ENCODE measurements at places on chromosomes 12 and 14.
A peak's percentile ranks its signal among the peaks of the same experiment; 100 is the strongest.

DNA sequence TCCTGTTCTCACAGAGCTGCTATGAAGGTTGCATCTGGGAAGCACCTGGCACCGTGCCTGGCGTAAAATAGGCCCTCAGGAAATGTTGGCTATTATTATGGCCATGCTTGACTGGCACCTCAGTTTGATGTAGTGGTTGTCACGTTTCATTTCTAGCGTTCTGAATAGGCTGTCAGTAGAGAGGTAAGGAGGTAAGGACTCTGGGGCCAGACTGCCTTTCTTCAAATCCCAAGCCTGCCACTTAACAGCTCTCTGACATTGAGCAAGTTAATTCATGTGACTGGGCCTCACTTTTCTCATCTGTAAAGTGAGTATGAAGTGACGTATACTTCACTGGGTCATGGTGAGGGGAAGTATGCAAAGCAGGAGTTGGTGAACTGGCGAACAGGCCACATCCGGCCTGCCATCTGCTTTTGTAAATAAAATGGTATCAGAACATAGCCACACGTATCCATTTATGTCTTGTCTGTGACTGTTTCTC lies 196.2 kb downstream of the CACNA1C start:
- no peak for DNase-seq

DNA sequence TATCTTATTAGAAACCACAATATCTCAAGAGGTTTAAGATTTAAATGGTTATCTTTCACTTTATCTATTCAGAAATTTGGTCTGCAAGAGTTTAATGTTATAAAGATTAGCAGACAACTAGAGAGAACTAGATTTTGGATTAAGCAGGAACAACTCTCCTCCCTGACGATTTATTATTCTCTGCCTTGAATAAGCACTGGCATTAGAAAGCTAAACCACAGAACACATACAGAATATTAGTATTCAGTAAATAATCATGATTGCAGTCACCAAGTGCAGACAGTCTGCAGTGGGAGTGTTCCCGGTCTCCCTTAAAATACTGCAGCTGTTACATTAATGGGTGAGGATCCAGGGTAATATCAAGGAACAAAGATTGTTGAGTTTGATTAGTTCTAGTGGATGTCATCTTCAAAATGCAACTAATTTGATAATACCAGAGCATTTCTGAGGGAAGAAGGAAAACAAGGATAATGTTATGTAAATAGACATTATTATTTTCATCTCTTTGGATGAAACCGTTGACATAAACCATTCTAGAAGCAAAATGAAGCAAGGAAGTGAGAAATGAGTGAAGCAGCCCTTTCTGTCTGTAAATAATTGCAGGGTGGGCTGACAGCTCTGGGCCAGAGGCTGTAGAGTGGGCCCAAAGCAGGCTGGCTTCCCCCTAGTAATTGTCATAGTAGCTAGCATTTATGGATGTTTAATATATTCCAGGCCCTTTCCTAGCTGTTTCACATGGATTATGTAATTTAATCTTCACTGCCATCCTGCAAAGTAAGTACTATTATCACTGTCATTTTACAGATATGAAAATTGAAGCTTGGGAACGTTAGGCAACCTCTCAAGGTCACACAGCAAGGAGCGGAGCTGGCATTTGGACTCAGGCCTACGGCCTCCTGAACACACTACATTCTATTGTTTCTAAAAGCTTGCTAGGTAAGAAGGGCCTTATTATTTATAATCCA lies 79.4 kb downstream of the DYRK2 start:
- DNase-seq, result no peak

GRCh38 chr12:47343684-47344567 lies 264.2 kb upstream of the AMIGO2 start:
- no peak for DNase-seq

GRCh38 chr12:18907728-18908127 lies 169.8 kb downstream of the CAPZA3 start:
- no peak for DNase-seq

- DNase-seq, result no peak
Observed at GRCh38 chr12:54932691-54933090, 51.9 kb downstream of the TESPA1 start.

DNA sequence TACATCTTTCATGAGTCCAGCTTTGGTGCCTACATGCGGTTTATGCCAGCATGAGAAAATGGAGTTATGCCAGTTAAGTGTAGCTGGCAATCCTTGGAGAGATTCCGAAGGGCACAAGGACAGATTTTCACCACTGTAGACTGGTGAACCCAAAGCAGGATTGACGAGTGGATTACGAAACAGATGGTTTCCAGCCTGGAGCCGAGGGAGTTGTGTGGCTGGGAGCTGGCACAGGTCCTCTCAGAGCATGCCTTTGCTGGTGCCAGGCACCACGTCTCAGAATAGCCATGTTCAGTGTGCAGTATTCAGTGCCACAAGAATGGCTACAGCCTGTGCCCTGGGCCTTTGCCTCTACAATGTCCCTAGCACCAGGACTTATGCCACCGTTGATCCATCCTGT lies 13.2 kb downstream of the KCNH3 start:
- DNase-seq, result no peak

GRCh38 chr12:608921-609320 lies 54.3 kb downstream of the NINJ2 start:
- no peak for DNase-seq

GRCh38 chr12:75444429-75445136 lies 36.0 kb upstream of the GLIPR1 start:
- DNase-seq, result no peak

DNA sequence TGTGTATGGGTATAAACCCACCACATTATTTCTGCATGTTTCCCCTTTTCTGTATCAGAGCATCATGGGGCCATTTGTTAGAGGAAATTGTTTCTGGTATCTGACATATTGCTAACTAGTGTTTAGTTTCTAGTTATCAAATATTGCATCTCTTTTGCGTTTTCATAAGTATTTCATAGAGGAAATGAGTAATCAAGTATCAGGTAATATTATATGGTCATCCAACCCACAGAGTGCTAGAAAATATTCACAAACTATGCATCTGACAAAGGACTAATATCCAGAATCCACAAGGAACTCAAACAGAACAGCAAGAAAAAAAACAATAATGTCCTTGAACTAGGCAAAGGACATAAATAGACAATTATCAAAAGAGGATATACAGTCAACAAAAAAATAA lies 258.9 kb upstream of the LRIG3 start:
- no peak for DNase-seq

DNA sequence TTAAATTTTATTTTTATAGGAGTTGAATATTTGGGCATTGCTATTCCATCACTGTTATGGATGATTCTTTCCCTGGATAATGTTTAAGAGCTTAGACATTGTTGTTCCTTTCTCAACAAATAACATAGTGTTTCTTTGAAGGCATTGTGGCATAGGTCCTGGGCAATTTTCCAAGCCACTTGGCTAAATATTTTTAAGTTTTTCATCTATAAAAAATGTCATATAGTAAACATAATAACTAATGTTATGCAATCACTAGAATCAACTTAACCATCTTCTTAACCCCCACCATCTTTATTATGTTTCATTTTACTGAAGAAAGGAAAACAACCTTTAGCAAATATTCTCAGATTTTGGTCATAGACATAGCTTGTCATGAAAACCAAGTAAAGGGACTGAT lies 600.6 kb upstream of the LMO3 start:
- no peak for DNase-seq

DNA sequence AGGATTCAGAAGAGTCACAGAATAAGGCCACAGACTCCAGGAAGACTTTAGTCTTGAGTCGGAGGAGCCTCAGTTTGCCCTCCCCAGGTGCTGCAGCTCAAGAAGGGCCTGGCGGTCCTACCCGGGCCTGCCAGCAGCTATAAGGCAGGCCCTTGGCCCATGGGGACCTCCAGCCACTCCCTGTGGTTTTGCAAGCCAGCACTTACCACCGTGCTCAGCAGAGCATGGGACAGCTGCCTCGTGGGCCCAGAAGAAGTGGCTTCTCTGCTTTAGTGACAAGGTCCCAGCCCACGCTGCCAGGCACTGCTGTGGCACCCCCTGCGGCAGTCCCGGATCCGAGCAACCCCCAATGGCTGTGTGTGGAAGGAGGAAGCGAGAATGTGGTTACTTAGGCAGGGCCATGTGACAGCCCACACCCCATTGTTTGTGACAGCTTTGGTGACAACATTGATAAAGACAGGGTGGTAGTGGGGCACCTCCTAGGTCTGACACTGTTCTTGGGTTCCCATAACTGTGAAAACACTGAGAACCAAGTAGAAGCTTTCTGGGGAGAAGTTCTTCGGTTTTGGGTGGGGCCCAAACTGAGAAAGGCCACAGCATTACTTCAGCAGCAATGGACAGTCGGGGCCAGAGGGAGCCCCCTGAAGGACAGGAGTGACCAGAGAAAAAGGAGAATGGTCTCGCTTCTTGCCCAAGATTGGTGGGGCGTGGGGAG lies at the start of gene SELPLG:
TSS of gene SELPLG (minus strand) at position 361 of the 715 bp plus-strand sequence. CDS start 9,587 bp downstream, outside the sequence.
- peak; percentile 85 for DNase-seq

GRCh38 chr12:2292560-2292959 lies 239.8 kb downstream of the CACNA1C start:
- no peak for DNase-seq

DNA sequence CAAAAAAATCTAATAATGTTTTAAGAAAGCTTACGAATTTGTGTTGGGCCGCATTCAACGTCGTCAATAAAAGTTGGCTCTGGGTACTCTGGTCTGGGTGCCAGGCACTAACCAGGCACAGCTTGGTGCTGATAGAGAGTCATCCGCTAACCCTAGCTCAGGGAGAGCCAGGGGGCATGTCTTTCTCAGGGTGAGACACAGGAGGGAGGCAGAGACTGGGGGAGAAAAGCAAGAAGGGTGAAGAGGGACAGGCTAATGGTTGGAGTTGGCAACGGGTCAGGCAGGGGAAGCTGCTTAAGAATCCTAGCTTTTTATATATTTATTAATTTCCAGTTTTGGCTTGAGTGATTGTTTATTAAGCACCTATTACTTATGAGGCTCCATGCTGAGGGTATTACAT lies 105.0 kb downstream of the CMKLR1 start:
- DNase-seq, result no peak

- no peak for DNase-seq
Observed at GRCh38 chr14:100714258-100714892, 12.3 kb upstream of the DLK1 start.
